ENCODE measurements at places on chromosomes 13 and 19.

DNA sequence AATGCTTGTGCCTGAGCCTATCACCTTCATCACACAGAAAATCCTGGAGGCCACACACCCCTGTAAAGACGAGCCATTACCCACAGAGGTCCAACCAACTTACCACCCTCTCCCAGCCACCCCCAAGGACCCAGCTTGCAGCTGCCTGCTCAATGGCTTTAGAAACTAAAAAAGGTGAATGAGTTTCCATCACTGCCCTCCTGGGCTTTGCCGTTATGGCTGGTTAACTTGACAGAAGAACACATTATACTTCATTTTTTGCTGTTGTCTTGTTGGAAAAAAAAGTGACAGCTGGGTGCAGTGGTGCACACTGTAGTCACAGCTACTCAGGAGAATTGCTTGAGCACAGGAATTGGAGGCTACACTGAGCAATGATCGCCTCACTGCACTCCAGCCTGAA is 17.4 kb upstream of the FEM1A start:
- no peak for DNase-seq

- no peak for DNase-seq
Observed at GRCh38 chr13:39273953-39274738, 235.9 kb downstream of the NHLRC3 start.

GRCh38 chr13:64327505-64328194 is 2902.5 kb downstream of the PCDH9 start:
- DNase-seq, result no peak

- no peak for DNase-seq
Observed at GRCh38 chr13:104571893-104572229, 1505.6 kb upstream of the SLC10A2 start.

DNA sequence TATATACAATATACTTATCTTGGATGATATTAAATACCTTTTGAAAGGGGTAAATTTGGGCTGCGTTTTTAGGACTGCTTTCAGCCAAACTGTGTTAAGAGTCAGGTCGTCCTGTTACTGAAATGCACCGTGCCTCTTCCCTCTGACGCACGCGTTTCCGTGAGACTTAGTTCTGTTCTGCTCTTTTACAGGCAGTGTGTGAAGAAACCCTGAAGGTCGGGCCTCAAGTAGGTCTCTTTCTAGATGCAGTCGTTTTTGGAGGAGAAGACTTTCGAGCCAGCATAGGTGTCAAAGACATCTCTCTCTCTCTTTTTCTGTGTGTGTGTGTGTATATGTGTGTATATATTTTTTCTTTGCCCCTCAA is 107.0 kb downstream of the ZIC5 start:
- DNase-seq, result no peak

DNA sequence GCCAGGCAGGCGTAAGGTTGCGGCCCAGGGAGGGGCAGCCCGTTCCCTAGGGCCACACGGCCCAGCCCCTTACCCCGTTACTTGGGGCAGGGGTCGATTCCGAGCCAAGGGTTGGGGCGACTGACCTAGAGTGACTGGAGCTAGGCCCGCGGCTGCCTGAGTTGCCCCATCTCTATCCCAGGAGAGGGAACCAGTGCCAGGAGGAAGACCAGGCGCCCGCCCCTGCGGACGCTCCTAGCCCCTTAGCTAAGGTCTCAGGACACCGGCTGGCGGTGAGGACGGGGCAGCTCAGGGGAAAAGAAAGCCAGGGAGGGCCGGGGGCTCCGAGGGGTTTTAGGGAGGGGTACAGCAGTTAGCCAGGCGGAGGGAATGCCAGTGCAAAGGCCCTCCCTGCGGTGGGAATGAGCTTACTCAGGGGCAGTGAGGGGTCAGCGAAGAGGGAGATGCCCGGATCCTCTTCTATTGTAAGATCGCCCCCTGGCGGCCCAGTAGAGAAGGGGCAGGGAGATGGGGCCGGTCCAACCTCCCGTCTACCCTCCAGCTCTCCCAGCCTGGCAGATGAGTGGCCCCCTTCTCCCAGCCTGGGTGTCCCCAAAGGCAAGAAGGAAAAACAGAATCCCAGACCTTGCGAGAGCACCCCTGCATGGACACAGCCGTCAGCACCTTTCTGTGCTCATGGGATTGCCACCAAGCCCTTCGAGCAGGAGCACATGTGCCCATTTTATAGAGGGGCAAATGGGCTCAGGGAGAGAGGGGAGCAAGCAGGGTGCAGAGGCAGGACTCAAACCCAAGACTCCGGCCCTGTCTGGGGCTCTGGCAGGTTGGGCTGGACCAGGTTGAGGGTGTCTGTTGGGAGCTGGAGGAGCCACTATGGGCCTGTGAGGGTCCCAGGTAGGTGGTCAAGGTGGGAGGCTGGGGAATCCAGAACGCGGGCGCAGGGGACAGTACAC is 16.3 kb downstream of the CILP2 start:
- peak; percentile 24 for DNase-seq

DNA sequence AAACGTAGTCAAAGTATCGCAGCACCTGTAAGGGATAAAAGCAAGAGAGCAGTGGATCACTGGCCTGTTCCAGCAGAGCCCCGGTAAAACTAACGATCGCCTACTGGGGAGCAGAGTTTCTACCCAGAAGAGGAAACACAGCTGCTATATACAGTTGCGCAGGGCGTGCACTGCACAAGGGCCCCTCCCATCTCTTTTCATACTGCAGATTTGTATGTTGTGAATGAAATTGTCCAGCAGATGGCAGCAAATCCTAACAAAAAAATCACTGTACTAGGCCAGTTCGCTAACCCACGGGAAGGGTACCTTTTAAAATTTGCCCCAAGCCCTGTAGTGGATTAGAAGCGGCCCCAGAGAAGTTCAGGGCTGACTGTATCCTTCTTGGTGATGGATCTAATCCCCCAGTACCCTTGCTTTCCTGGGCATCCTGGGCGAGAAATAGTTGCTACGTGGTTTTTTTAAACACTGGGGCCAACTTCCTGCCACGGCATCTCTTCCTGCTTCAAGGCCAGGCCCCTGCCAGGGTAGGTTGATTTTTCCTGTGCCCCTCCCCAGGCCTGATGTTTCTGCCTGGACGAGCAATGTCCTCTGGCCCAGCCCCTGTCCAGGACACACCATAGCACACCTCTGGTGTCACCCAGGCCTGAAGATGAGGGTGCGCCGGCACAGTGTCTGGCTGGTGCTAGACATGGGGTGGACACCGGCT is 127.0 kb downstream of the IER2 start:
- DNase-seq, result peak; percentile 63

DNA sequence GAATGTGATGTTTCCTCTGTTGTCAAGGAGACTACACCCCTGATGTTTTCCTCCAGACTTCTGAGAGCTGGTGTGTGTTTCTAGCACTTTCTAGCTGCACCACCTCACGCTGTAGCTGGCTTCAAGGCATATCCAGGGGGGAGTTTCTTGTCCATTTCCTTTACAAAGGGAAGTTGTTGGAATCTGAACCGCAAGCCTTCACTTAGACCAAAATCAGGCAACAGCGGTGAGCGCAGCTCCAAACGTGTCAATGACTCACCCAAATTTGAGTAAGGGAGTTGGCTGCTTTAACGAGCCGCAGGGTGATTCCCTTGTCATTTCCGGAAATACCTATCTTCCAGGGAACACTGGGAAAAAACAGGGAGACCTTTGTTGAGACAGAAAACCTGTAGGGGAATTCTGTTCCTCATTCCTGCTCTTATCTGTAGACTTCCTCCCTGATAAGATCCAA is 2.5 kb downstream of the LDLR start:
- DNase-seq, result no peak

GRCh38 chr13:33917190-33917589 is 99.2 kb downstream of the RFC3 start:
- DNase-seq, result no peak

DNA sequence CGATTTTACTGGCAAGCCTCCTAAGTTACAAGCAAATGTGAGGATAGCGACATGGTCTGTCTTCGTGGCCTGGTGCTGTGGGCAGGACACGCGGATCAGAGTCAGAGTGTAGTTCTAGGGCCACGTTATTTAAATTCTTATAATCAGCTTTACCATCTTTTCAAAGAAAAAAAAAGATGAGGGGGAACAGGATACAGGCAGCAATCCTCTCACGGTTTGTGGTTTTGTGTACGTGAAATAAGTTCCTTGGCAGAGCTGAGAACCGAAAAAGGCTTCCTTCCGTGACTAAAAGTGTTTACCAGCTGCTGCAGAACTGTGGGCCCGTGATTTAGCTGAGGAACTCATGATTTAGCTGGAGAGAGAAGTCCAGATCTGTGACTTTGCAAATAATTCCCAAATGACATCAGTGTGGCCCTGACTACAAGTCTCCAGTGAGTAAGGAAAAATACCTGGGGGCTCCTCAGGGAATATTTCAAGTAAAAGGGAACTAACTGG is 27.2 kb downstream of the RCBTB2 start:
- DNase-seq, result no peak

- no peak for DNase-seq
Observed at GRCh38 chr19:55256562-55257460, 2.0 kb downstream of the PPP6R1 start.

DNA sequence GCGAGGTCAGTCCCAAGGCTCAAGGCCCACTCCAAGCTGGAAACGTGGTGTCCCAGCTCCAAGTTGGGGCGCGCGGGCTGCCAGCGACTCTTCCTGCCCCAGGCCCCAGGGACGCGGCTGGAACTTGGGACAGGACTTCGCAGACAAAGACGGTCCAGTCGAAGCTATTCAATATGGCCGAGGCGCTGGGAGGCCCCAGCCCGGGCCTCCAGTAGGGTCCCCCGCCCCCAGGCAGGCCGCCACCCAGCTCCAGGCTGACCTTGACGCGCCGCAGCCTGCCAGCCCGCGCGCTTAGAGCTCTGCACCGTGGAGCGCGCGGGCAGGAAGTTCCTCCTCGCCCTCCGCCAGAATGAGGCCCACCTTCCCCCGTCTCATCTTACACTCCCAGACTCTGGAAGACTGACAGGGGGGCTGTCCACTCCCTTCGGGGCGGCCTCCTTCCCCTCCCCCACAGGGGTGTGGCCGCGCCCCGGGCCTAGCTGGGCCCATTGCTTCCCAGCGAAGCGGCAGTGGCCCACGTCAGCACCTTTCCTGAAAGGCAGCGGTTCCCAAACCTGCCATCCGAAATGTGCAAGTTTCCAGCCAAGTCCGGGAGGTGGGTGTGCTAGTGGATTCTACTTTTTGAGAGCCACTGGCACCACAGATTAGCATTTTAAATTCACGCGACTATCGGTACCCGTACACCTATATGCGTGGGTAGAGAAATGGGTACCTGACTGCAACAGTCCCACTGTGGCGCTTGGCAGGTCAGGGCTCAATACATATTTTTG is at the start of gene CCDC8:
CCDC8 (minus strand) TSS at position 303 of the 770 bp plus-strand sequence. CDS start 754 bp downstream, outside the sequence.
- no peak for DNase-seq
